Activated CD4-positive, CD25-positive, alpha-beta regulatory T cell treated with anti-CD3 and anti-CD28 coated beads, Interleukin-2, amount 50 U/mL, for 72 hours (primary cell): ENCODE measurements at places on chromosomes 12 and 14.

GRCh38 chr12:79690142-79690637 is 574 bp downstream of the PAWR start:
- no peak for DNase-seq

DNA sequence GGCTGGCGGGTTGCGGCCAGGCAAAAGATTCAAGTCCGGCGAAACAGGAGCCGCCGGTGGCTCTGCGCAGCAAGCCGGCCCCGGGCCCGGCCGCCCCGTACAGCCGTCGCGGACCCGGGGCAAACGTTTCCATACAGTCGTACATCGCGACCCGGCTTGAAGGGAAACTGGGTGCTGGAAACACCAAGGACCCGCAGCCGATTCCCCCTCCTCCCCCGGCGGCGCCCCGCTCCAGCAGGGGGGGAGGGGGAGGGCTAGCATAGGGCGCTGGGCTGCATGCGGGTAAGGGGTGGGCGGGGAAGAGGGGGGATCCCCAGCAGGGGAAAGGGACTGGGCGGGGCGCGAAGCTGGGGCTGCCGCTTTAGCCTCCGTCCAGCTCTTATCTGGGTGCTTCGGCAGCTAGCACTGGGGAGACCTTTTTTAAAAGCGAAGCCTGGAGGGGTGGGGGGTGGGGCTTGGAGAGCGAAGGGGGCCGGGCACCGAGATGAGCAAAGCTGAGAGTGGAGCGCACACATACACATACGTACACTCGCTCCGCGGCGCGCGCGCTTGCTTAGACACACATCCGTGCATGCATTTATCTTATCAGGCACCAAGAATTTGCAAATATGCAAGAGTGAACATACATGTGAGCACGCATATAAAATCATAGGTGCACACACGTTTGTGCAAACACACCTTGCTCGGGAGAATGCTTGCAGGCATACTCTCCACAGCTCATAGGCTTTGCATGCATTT is 11.9 kb downstream of the RARG start:
- DNase-seq = peak; percentile 66

DNA sequence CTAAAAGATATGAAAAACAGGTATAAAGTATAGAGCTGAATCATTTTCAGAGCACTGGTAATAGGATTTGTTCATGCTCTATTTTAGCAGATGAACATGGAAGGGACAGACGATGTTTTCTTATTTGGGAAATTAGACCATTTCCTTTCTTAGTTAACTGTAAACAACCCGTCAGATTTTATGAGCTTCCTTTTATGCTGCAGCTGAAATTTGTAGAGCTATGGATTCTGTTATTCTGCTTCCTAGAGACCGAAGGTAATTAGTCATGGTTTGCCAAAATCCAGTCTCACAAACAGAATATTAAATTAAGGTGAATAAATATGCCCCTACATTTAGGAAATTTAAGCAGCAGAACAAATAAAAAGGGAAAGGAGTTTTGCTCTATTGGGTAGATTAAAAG is 180.2 kb upstream of the SYT1 start:
- no peak for DNase-seq

- DNase-seq = no peak
These were observed 65.1 kb upstream of the ST8SIA1 start for GRCh38 chr12:22399464-22400180.

DNA sequence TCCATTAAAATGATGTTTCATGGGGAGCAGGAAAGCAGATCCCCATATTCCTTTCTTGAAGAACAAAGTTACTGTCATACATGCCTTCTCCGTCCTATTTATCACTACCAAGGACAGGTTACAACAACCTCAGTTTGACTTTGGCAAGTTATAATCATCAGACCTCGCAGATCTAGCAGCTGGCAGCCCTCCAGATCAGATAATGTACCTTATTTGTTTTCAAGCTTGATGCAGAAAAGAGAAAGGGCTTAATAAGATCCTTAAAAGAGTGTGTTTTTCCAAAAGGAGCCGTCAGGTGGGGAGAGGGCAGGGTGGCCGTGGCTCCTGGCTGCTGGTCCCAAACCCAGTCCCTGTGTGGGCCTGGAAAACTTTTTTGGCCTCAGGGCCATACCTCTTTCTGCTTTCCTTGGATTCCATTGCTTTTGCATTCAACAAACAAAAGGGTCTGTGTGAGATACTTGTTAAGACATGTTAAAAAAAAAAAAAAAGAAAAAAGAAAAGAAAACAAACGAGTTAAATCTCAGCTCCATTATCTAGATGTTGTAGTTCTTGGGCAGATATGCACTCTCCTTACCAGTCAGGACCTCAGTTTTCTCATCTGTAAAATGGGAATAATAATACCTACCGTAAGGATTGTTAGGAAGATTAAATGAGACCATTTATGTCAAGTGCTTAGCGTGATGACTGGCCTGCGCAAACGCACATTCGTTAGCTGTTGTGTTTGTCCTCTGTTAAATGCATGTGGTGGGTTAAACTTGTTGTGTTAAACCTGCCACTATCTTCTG is 64.6 kb downstream of the B4GALNT3 start:
- no peak for DNase-seq

DNA sequence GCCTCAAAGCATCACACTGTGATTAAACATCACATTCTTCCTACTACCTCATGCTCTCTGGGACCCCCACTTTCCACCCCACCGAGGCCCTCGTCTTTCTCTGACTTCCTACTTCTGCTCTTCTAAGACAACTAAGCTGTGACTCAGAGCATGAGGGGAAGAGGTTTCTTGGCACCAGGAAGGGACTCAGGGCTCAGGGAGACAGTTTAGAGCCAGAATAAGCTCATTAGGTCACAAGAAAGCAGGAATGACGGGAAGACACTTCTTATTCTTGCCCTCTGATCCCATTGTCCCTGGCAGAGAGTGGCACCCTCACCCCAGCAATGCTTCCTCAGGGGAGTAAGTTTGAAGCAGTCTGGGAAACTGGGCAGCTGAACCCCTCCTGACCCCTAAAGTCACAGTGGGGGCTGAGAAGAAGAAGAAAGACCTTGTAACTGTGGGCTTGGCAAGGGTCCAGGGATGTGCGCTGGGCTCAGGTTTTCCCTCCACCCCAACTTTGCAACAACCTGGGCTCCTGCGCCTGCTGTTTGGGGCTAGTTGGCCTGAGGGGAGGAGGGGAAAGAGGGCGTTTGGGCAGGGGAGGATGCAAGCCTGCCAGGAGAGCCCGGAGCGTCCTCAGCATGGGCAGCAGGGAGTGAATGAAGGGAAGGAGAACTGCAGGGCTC is 64.6 kb upstream of the ACTN1 start:
- DNase-seq = no peak

DNA sequence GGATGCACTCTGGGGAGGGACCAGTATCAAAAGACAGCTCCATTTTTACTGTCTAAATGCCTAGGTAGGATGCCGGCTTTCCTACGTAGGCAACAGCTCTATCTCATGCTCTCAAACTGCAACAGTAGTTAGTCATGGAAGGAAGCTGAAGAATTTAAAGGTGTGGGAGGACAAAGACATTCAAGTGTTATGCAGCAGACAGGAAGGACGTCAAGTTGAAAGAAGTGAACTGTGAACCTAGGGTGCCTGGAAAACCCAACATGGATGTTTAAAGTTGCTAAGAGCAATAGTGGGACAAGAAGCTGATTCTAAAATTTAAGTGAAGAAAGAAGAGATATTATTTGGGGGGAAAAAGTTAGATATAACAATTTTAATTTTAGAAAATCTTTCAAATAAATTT is 5.9 kb downstream of the SEC23A start:
- no peak for DNase-seq
